ENCODE measurements at places on chromosomes 5 and 9.

DNA sequence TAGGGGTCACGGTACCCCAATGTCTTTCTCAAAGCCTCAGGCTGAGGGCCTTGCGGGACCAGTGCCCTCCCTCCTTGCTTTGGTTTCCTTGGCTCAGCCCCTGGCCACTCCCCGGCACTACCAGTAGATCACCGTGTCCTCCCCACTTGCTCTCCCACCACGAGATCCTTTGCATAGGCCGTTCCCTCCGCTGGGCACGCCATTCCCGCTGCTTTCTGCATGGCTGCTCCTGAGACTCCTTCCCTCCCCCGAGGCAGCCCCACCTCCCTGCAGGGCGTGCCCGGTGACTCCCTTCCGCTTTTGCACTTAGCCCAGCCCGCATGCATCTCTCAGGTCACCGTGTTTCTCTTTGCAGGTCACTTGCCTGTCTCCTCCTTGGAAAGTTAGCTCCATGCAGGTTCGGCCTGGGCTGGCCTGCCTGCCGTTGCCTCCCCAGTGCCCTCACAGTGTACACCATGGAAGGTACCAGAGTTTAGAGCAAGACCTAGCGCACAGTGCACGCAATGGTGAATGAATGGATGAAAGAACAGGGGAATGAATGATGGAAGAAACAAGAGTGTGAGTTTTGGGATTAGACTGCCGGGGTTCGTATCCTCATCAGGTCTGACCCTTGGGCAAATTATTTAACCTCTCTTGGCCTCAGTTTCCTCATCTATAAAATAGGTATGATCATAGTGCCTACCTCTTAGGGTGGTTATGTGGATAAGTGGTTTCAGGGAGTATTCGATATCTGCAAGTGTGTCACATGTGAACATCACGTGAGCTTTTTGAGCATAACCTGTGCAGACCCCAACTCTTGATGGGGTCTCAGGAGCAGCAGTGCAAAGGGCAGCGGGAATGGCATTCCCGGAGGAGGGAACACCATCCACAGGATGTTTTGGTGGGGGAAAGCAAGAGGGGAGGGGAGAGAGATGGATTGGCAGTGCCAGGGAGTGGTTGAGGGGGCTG is 214.3 kb downstream of the C9orf50 start:
- peak; percentile 53 for DNase-seq

DNA sequence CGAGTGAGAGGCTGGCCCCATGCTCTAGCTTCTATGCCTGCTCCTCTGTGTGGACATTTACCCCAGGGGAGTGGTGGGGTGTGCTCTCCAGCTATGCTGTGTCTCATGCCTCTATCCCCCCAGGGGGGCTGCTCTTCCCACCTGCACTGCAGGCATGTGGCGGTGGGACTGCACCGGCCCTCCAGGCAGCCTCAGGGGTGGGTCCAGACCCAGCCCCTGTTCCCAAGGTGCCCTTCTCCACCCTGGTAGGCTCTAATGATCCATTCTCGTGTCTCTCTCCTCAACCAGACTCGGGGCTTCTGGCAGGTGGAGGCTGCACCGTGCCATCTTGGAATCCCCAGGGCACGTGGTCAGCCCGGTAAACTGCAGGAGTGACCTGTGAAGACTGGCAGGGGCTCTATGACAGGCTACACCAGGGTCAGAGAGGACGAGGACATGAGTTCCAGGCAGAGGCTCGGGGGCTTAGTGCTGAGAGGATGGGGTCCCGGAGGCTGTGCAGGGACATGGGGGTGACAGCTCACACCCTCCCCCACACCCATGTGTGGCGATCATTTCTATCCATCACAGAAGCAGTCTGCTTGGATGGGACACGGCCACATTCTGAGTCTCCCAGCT is 22.7 kb upstream of the COL5A1 start:
- DNase-seq: no peak

GRCh38 chr5:175796536-175797499 is 74.6 kb upstream of the CPLX2 start:
- DNase-seq: peak; percentile 74

GRCh38 chr9:128420060-128420650 is 502 bp upstream of the CERCAM start:
- DNase-seq: peak; percentile 89

DNA sequence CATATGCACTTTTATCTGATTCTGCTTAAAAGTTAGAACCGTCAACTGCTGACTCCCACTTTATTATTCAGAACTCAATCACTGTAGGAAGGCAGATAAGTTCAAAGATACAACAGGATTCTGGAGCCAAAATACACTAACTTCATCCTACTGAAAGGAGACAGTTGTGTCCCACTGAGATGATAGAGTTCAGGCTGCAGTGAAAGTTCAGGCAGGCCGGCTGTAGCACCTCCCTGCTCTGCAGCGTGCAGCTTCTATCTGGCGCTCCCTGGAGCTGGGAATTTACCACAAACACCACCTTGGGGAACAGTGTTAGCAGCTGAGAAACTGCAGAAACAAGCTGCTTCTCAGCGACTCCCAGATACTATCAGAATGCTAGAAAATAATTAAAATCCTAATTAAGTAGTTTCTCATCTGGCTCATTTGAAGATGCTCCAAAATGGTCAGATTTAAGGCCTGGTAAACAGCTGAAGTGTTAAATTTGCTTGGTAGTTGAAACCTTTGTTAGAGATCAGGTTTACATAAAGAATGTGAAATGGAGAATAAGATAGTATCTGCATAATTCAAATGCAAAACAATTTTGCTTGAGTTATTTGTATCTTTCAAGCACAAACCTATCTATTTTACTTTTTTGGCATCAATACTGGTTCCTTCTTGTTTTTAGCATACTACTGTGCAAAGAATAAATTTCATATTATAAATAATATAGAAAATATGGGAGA is 52.3 kb upstream of the CNTLN start:
- DNase-seq: no peak

- DNase-seq: no peak
Observed at GRCh38 chr9:135485385-135485784, 5.8 kb downstream of the PPP1R26 start.

- peak; percentile 85 for DNase-seq
Observed at GRCh38 chr9:127578952-127579853, 32.9 kb upstream of the STXBP1 start.

DNA sequence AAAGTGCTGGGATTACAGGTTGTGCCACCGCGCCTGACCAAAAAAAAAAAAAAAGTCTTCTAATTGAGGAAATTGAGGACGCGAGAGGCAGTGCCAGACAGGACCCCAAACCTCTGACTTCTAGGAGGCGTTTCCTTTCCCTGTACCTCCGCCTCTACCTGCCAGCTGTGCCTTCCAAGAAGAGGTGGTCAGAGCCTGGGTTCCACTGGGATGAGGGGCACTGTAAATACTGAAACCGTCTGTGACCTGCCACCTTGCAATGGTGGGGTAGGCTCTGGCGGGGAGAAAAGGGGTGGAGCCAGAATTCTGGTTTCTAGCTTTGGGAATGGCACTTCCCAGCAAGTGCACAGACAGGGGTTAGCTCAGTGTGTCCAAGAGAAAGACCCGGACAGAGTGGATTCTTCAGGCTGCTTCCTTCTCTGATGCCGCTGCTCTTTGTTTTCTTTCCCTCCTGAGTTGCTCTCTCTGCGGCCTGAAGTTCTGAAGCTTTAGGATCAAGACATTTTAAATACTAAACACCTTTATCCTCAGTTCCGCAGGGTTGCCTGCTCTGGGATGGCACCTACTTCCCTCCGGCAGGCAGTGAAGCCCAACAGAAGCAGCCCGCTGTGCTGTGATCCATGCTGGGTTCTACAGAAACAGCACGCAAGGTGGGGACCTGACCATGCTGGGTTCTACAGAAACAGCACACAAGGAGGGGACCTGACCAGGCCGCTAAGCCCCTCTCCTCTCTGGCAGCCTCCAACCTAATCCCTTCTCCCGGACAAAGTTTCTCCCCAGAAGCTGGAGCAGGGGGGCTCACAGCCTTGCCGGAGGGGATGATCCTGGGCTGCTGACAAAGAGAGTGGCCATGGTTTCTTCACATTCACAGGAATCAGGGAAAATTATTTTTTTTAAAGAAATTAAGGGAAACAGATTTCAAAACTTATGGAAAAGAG is 65.2 kb downstream of the OTULIN start:
- DNase-seq: no peak

GRCh38 chr9:137056739-137057415 is 3.0 kb upstream of the ENTPD2 start:
- DNase-seq: no peak

DNA sequence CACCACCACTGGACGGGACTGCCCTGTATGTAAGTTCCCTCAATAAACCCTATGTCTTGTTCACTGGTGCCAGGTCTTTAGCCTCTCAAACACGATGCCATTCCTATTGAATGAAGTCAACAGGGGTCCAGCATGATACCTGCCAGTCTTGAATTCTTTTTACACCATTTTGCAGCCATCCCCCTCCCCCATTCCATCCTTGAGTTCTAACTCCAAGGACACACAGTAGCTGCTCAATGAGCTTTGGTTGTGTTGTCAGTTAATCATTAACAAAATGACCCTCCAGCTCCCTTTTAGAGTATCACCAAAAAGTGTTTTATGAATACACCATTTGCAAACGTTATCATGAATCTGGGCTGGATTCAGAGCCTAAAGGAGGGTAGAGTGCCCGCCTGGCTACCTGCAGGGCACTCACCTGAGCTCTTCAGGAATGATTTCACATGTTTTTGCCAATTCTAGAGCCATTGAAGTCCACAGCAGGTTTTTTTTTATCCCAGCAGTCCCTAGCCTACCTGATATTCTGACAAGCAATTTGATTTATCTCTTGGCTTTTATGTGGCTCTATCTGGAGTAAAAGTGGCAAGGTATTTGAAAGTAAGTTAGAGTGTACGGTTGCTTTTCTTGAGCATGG is 271.8 kb downstream of the SMARCA2 start:
- DNase-seq: no peak

DNA sequence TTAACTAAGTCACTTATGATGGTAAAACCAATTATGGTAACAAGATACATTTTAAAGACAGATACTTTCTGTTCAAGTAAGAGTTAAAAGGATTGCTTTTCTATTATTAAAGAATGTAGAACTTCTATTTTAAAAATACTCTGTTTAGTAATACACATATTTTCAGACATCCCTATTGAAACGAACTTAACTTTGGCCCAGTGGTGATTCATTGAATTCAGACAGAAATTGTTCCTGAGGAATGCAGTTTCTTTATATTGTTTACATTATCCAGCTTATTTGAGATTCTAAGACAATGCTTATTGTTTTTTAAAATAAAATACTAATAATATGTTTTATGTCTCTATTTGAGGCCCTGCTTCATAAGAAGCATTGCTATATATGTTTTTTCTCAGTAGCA is 816.4 kb downstream of the SEMA5A start:
- no peak for DNase-seq

DNA sequence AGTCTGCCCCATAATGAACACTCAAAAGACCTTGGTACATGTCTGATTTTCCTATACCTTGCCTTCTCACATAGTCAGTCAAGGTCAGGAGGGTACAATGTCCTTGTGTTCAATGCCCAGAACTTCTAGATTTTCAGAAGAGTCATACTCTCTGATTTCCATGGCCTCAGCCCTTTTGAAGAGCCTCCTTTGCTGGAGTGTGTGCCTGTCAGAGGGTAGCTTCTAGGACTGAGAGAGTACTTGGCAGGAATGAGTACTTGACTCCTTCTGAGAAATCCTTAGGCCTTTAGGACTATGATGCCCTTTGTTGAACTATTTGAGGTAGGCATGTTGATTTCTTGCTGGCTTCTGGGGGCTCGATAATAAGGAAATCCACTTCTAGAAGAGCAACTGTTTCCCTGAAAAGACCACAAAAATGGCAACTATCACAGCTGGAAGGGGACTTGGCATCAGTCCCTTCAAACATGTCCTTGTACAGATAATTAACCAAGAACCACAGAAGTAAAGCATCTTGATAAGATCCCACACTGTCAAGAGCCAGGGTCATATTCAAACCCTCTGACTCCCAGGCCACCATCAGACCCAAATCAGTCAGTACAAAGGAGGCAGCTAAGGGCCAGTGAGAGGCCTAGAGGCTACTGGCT is 10.6 kb upstream of the MEGF9 start:
- no peak for DNase-seq

- DNase-seq: no peak
Observed at GRCh38 chr5:138874771-138875551, at the start of gene LRRTM2. LRRTM2 (minus strand) TSS chr5:138875335; CDS start chr5:138874911, 424 bp downstream.

- DNase-seq: no peak
Observed at GRCh38 chr5:78811121-78811817, 162.7 kb upstream of the LHFPL2 start.

- no peak for DNase-seq
Observed at GRCh38 chr5:170145462-170145861, 39.8 kb downstream of the FOXI1 start.

DNA sequence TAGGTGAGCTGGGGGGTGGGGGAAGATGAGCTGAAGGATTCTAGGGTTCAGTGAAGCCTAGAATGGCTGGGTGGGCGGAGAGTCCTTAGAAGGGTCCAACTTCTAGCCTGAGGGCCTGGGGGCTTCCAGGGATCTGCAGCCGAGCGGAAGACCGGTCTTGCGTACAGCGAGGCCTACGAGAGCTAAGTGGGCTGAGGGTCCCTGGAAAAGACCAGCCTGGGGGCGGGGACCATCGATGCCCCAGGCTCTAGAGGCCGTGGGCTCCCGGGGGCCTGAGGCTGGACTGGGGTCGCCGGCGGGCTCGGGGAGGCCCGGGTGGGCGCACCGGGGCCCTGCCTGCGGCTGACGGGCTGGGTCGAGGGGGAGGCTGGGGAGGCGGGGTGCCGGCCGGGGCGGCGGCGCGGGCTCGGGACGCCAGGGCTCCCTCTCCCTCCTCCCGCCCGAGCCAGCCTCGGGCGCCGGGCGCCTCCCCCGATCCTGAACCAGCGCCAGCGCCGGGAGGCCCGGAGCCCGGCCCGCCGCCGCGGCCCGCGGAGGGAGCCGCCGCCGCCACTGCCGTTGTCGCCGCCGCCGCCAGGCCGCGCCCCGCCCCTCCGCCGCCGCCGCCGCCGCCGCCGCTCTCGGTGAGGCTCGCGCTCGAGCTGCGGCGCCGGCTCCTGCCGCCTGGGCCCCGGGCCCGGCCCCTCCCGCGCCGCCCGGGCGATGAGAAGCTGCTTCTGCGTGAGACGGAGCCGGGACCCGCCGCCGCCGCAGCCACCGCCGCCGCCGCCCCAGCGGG is at the start of gene MVB12B:
Gene MVB12B, plus strand, starts transcription at position 602 of the 778 bp plus-strand sequence. Its CDS starts 101 bp downstream, at position 703.
- peak; percentile 35 for DNase-seq

DNA sequence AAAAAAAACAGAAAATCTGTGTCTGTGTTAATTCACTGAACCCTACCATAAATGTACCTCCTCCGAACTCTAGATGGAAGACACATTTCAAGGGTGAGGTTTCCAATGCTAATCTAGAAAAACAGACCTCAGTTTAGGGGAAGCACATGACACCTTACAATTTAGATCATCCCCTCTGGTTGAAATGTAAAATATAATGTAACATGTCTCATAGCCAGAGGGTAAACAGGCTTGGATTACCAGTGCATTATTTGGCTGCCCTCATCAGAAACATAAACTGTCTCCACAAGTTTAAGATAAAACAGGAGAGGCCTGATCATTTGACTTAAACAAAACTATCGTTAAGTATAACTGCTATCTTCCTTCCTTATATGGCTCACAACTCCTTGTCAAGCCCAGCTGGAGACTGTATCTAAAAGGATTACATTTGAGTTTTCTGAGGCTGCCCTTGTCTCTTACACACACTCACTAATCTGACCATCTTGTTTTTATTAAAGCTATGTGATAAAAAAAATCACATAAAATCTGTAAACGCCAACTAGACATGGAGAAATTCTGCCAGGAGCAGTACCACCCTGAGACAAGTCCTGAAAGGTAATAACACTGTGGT is 105.7 kb downstream of the LURAP1L start:
- DNase-seq: no peak

Data from pancreas (tissue), 10 donors.